NB4 (cell line): ENCODE measurements at places on chromosomes 4 and X.

DNA sequence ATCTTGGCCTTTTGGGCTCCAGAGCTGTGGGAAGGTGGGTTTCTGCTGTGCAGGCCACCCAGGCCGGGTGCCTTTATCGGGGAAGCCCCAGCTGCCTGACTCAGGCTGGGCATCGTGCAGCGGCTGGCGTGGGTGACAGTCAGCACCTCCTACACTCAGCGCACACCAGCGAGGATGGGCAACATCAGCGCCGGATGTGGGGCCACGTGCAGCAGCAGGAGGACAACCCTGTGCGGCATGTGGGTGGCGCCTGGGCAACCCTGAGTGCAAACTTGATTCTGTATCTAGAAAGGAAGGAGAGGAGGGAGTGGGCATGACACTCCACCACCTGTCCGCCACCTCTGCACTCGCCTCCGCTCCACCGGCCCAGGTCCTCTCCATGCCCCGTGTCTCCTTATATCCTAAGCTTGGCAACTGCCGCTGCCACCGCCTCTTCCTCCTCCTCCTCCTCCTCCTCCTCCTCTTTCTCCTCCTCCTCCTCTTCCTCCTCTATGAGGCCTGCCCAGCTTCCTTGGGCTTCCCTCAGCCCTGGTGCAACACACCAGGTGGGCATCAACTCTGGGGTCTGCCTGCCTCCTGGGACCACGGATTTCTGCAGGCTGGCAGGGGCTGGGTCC is 107.4 kb upstream of the AFAP1 start:
- peak; percentile 63 for DNase-seq

DNA sequence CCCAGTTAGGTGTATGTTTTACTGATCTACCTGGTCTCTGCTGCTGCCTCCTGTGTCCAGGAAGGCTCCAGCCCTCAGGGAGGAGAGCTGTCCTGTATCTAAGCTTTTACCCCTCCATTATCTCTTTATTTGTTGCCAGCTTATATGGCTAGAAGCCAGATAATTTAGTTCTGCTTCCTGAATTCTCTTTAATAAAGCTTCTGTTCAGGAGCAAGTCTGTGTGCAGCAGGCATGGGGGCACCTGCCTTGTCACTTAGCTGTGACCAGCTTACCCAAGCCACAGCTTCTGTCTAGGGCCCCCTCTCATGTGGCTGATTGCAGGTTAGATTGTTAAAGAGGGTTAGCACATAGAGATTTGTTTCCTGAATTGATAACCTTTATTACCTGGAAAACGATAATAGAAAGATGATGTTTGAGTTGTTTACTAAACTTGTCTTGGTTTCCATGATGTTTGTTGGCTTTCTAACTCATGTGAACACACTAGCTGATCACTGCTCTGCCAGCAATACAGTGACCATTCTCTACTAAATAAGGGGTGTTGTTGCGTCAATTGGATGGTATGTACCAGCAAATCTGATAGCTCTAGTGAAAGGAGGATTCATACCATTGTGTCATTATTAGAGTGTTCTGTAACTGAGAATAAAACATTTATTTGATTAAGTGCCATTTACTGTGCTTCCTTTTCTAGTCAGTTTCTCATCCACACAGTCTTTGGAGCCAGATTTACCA is 189.8 kb upstream of the ANK2 start:
- no peak for DNase-seq

DNA sequence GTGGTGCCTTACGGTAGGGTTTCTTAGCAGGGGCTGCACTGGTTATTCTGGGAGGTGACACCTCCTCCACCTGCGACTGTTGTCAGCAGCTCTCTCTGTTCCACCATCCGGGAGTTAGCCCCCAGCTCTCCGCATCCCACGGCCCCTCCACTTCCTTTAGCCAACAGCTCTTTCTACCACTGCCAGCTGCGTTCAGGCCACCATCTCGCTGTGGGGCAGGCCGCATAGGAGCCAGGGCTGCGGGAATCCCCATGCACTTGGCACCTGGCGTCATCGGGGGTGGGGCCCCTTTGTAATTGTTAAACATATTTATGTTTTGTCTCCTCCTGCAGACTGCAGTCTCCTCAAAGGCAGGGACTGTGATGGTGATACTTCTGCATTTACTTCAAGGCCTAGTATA is 480.2 kb downstream of the SMARCA1 start:
- no peak for DNase-seq

- DNase-seq: no peak
Measured at GRCh38 chr4:172786039-172786792, 382.4 kb upstream of the GALNT7 start.

DNA sequence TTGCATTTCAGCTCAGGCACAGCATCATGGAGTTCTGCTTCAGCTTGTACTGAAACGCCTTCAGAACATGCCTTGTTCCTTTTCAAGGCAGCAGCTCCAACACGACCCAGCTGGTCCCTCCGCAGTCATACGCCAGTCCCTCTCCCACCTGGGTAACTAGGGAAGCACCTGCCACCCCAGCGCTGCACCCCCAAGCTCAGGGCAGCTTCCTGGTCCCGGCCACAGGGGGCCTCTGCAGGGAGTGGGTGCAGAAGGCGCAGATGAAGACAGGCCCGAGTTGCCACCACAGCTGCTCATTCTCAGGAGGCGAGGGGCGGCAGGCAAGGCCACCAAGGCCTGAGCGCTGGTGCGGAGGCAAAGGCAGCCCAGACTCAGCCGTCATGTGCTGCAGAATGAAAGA is 21.8 kb downstream of the WDR1 start:
- DNase-seq: no peak

DNA sequence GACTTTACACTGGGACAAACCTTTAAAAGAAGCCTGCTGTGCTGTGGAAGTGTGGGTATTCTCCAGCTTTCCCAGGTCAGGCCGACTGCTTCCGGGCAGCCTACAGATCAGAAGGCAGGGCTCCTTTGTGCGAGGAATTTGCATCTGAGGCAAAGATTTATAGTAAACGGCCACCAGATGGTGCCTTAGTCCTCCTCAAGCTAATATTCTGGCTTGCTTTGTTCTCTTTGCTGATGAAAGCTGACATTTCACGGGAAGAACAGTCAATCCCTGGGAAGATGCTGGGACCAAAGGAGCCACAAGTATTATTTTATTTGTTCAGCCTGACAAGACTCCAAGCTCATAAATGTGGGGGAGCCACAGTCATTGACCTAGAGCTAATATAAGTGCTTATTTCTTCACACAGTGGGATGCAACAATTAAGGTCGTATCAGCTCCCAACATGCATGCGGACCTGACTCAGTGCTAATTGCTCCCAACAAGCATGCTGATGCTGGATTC is 120.7 kb upstream of the TRIM2 start:
- DNase-seq: peak; percentile 66
